ENCODE measurements at places on chromosomes 11 and 22.

DNA sequence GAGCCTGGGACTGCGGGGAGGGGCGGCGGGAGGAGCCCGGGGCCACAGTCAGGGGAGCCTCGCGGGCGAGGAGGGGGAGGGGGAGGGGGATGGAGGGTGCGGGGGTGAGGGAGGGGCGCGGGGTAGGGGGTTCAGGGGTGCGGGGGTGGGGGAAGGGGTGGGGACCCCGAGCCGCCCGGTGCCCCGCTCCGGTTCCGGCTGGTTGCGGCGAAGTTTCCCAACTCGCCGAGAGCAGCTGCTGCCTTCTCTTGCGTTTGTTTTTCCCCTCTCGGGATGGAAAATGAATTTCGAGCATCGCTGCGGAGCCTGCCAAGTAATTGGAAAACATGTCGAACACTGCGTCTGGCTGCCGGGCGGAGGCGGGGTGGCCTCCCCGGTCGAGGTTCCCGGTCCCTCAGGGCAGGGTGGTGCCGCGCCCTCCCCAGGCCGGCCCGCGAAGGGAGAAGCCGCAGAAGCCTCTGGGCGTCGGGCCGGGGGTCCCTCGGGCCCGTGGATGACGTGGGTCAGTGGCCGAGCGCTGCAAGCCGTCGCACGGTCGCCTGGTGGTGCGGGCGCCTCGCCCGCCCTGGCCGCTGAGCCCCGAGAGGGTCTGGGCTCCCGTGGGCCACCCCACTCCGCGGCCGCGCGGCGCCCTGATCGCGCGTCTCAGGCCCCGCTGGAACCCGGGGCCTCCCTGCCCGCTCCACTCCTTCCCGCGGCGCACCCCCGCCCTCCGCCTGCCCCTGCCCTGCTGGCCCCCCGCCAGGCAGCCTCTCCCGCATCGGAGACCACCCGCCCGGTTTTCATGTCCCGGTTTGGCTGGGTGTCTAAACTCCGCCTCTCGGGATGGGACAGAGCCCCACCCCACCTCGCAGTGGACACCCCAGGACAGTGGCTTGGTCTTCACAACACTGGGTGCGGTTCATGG is 12.1 kb downstream of the SPATA19 start:
- DNase-seq, result no peak

- no peak for DNase-seq
These were observed 14.0 kb downstream of the MYEOV start for GRCh38 chr11:69307871-69308431.

- no peak for DNase-seq
These were observed 55.2 kb upstream of the TOP3B start for GRCh38 chr22:22037740-22038139.

GRCh38 chr11:71948314-71949027 is 19.6 kb downstream of the RNF121 start:
- DNase-seq, result no peak

GRCh38 chr22:39132281-39132680 is 20.2 kb downstream of the CBX7 start:
- no peak for DNase-seq

GRCh38 chr22:50695421-50696250 is 23.0 kb downstream of the SHANK3 start:
- DNase-seq, result no peak

DNA sequence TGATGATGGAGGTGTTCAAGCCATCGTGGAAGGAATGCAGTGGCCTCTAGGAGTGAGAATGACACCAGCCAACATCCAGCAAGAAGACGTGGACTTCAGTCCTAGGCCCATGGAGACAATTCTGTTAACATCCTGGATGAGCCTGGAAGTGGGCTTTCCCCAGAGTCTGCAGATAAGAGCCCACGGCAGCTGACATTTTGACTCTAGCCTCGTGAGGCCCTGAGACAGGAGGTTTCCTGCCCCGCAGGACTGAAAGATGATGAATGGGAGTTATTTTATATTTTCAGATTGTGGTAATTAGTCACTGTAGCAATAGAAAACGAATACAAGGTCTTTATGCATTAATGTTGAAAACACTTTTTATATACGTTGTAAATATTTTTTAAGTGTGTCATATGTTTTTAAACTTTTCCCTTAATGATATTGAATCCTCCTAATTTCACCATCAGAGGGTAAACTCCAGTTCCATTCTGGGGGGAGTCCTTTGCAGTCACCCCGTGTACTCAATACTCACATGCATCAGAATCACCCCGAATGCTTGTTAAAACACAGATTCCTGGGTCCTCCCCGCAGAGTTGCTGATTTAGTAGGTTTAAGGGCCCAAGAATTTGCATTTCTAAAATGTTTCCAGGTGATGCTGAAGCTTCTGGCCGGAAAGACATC is 570 bp upstream of the TPCN2 start:
- no peak for DNase-seq

- DNase-seq, result peak; percentile 67
These were observed 1406.1 kb upstream of the TENM4 start for GRCh38 chr11:80846979-80847378.

DNA sequence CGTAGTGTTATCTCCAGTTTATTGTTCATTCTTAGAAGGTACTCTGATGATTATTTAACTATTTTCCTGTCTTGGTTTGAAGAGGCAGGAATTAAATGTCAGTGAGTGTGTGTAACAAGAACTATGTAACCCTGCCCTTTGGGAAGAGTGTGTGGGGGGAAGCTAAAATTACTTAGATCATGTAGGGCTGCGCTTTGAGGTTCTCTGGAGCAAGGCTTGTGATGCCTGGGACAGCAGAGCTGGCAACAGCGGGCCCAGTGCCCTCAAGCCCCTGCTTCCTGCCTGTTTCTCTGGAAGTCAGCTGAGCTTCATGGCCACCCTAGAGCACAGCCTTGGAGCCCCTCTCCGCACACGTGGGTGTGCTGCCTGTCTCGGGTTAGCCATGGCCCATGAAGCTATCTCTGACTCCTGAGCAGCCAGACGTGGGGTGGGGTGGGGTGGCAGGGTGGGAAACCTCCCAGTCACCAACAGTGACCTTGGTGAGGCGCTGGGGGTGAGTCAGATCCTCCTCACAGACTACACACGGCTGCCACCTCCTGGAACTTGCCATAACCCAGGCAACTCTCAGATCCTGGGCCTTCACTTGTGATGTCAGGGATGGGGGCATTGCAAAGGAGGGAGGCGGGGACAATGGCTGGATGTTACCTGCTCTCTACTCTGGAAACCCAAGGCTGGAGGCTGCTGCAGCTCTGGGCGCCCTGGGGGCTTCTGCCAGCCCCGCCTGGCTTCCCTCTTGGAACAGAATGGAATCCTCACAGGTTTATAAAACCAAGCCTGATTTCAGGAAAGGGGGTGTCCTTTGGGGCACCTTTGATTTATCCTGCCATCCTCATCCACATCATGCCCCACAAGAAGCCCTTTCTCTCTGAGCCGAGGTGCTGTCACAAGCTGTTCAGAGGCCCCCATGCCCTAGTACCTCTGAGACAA is 88.6 kb downstream of the SNX19 start:
- no peak for DNase-seq

DNA sequence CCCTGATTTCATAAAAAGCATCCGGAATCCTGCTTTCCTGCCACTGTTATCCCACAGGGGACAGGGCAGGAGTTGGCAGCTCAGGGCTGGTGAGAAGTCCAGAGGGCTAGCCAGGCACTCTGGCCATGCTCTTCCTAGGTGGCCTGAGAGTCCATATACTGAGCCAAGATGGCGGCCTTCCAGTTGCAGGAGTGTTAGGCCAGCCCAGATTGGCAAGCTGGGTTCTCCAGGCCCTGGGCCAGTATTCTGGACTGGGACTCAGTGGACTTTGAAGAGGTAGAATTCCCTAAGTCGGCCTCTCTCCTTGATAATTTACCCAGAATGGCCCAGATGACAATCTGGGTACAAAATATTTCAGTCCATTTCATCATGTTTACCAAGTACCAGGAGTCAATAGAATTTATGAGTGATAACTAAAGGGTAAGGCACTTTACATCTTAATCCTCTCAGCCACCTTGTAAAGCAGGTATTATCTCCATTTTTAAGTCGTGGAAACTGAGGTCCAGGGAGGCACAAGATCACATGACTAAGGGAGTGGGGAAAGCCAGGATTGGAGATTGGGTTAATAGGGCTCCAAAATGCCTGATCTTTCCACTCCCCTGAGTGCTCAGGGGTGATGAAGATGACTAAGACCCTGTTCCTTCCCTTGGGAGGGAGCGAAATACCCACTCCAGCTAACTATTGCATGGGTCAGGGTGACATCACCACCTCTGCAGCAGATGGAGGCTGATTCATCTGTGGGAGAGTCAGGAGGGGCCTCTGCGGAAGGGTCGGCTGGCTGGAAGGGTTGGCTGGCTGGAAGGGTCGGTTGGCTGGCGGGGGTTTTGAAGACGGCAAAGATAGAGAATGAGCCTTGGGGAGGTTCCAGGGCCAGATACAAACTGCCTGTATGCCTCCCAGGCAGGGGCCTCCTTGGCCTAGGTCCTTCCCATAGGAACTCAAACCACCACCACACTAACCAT is 1.2 kb upstream of the MICALL1 start:
- no peak for DNase-seq

GRCh38 chr11:128548649-128549255 is 38.6 kb downstream of the ETS1 start:
- DNase-seq, result no peak

GRCh38 chr11:71239581-71239980 is 12.8 kb downstream of the SHANK2 start:
- no peak for DNase-seq

DNA sequence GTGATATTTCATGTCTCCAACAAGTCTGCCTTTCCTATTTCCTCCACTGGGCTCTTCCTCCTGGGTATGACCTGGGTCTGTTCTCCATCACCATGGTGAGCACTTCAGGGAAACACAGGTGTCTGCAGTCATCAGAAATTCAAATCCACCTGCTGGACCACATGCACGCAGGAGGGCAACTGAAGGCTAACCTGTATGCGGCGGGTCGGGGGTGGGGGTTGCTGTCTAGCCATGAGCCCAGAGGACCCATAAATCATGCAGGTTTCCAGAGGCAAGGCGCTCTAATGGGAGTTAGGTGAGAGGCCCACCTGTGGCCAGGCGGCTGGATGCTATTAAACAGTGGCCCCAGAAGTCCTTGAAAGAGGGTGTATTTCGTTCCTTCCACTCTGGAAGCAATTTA is 11.1 kb upstream of the PAMR1 start:
- no peak for DNase-seq

GRCh38 chr11:57386178-57386940 is 4.1 kb downstream of the PRG2 start:
- no peak for DNase-seq

DNA sequence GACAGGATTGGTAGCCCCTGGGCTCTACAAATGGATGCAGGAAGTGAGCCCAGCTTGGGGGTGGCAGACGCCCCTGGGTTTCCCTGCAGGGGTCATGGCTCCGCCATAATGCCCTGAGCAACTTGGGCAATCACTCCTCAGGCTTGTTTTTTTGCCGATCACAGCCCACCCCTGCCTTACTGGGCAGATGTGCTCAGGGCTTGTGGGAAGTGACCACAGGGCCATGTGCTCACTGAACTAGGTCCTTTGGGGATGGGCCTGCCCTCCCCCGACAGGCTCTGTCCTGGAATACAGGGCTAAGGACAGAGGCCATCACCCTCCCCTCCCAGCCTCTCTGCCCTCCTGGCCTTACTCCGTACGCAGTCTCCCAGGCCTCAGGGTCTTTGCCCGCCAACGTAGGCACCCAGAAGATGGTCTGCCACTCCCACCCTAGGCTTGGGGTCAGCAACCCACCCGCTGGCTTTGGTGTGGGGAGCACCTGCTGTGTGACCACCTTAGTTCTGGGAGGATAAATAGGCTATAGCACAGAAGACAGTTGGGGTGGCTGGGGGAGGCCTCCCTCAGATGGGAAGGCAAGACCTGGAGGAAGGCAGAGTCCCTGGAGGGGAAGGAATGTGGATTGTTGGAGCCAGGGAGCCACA is 3.8 kb downstream of the RPLP2 start:
- no peak for DNase-seq

GRCh38 chr22:36891646-36892045 is 21.8 kb upstream of the CSF2RB start:
- no peak for DNase-seq

Data from GM12878 (cell line).